ENCODE measurements at places on chromosomes 5 and 9.

DNA sequence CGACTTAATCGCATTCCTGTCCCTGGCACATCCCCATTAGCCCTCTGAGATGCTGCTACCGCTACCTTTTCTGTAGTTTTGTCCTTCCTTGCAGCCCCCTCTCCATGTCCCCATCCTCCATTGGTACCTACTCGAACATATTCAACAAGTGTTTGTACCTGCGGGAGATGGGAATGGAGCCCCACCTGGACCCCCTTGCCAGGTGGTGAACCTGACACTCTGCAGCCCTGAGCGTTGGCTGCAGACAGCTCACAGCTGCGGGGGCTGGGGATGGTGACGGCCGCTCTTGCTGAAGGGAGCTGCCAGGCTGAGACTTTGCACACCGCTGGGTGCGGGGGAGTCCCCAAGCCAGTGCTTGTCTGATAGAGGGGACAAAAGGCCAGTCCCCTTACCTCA lies 96.3 kb upstream of the DAP start:
- DNase-seq: no peak

DNA sequence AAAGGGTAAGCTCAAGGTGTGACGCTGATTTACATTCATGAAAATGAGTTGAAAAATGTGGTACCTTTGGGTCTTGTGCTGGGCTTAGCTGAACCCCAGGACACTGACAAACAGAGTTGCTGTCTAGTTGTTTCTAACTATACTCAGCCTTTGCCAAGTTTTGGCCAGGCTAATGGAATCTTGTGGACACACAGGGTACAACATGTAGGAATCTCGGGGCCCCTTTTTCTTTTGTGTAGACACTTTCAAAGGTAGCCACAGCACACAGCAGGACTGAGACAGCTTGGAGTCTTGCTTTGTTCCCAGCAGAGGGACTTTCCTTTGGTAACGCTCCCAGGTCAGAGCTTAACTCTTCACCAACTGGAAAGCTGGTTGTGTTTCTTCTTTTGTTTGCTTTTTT lies 7.8 kb downstream of the LIX1 start:
- DNase-seq: no peak

DNA sequence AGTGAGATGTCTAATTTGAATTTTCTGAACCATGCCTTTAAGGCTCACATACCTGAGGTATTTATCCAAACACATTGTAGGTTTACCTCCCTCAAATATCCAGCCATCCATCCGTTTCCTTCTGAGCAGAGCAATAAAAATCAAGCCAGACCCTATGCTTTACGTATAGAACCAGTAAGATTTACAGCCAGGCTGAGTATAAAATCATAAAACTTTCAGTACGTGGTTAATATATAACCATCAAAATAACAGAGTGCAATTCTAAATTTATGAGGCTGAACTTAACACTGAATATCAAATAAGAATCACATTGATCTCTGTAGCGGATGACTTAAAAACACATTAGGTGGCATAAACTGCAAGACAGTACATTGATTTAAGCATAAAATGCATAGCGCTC lies 877.9 kb upstream of the WWC1 start:
- no peak for DNase-seq

DNA sequence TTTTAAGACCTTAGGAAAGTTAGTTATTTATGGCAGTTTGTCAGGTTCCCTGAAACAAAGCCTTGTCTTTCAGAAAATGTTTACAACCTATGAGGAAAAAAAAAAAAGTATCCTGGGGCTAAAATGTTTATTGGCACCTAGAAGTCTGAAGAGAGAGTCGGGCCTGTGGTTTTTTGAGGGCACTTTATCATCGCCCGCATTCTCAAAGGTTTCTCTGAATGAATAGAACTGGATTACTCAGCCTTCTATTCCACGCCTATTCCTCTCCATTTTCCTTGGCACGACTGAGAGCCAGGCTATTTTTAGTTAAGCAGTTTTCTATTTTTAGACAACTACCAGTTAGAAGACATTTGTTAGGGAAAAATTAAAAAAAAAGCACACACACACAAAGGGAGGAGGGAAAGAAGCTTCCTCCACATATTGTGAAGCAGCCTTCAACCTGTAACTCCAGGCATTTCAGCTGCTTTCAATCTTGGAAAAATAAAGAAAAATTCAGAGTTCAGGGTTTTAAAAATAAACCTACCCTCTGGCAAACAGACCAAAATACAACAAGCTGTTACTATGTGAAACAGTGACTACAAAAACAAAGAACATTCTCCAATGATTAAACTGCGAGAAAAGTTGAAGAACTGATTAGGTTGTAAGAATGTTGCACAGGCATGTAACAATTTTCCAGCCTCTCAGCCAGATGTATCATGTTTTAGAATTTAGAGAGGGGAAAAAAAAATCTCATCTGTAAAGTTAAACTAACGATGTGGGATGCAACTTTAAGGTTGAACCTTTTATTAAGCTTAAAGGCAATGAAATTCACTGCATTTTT lies 97.0 kb downstream of the MEF2C start:
- DNase-seq: no peak

GRCh38 chr5:14319102-14319501 lies 176.0 kb downstream of the TRIO start:
- no peak for DNase-seq

- DNase-seq: no peak
These were observed 1474.3 kb upstream of the CDH9 start for GRCh38 chr5:28512648-28513047.

DNA sequence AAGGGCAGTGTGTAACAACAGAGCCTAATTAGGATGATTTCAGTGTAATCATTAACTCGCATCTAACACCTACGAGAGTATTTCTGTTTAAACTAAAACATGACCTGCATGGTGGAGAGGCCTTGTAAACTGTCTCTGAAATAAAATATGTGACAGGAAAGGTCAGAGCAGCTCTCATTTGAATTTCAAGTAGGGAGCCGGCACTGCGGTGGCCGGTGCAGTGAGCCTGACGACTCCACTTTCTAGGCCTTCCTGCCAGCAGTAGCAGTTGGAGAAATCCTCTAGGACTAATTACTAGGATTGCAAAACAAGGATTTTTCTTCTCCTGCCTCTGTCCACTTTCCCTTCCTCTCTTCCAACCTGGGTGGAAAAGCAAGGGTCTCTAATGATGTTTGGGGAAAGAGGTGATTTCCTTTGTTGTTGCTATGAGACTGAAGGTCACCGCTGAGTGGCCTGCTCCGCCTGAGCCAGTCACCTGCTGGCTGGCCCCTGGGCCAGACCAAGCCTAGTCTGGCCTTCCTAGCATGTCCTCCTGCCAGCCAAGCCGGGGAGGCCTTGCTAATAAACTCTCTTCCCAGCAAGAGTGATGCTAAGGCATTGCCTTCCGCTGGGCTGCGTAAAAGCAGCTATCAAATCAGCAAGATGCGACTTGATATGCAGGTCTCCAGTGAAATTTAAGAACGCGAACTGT lies 245.7 kb downstream of the PSAT1 start:
- no peak for DNase-seq

DNA sequence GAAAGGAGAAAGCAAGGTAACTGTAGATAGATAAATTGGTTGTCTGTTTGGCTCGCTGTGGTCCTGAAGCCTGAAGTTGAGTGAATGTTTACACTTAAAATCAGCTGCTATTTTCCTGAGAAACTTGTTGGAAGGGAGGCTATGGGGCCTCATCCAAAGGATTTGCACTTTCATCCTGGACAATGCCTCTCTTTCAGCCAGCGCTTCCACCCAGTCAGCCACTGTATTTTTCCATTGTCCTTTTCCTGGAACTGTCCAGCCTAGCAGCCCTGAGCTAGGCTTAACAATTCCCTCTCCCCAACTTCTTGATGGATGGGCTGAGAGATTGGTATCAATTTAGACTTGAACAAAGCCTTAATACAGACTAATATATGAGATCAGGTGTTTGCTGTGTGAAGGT lies 429.2 kb downstream of the DMAC1 start:
- DNase-seq: no peak

GRCh38 chr9:36306471-36307306 lies 48.4 kb upstream of the GNE start:
- no peak for DNase-seq

DNA sequence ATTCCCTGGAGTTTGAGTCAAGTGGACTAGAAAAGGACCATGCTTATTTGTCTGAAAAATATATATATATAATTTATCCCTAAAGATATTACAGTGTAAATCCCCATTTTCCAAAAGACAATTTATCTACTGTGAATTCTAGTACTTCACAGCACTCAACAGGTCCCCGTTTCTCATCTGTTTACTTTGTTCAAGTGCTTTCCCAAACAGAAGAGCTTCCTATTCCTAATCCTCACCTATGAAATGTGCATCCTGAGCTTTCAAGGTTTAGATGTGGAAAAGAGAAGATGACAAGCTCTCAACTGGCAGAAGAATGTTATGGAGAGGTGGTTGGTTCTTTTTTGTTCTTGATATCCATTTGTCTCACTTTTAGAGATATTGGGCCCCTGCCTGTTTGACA lies 401.6 kb upstream of the ZNF608 start:
- no peak for DNase-seq

- DNase-seq: no peak
These were observed at the start of gene CDH6 for GRCh38 chr5:31193591-31194467. CDH6 (plus strand) TSS chr5:31193686; CDS start chr5:31267474, 73,788 bp downstream.

DNA sequence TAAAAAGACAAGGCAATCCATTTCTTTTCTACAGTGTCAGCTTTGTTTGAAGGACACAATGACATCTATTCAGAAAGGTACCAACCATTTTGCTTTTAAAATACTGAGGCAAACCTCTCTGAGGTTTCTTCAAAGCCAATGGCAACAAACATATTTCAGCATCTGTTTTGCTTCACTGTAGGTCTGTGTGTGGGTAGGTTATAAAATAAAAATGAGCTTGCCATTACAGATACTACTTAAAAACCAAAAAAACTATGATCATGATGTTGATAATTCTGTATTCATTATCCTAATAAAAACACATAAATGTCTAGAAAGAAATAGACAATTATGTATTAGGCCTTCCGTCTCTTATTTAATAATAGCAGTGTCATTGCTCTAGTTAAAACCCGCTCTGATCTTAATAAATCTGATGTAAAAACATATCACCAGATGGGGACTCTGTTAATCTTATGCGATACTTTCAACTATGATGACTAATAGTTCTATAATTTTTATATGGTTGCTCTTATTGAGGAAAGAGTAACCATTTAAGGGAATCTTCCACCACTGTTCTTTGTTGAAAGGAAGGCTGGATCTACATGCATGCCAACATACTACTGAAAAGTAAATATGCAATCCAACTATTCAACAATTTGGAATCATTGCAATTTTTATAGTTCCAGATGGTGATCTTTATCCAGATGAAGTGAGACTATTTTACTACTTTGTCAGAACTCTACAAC lies 647.2 kb downstream of the PDE4D start:
- DNase-seq: no peak

DNA sequence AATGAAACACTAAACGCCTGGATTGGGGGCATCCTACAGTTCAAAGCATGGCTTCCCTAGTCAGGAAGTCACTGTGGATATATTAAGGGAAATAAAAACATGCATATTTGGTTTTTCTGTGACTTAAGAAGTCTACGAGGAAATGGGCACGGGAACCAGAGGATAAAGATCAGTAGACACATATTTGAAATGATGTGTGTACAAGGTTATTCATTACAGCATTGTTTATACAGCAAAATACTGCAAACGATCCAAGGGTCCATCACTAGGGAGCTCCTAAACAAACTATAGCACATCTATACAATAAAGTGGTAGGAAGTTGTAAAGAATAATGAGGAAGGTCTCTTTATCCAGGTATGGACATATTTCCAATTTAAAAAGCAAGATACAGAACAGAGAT lies 71.8 kb downstream of the EFNA5 start:
- no peak for DNase-seq

DNA sequence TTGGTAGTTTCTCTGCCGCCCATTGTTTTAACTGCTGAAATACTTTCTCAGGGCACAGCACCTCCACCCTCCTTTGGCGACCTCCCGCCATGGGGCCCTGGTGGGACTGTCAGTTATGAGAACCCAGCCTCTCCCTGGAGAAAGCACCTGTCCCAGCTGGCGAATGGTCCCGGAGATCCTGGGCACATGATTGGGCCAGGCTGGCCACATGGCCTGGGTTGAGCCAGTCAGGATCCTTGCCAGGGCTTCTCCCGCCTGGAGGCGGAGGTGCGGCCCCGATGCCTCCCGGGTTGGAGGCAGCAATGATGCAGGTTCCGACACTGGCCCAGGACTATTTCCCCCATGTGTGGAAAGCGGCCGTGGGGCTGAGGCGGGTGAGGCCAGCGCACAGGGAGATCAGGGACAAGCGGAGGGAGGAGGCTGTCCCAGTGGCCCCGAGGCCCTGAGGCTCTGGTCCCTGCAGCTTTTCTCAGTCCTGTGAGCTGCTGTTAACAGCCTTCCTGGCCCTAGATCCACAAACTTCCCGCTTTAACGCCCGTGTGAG lies 13.6 kb downstream of the UNC5A start:
- no peak for DNase-seq

DNA sequence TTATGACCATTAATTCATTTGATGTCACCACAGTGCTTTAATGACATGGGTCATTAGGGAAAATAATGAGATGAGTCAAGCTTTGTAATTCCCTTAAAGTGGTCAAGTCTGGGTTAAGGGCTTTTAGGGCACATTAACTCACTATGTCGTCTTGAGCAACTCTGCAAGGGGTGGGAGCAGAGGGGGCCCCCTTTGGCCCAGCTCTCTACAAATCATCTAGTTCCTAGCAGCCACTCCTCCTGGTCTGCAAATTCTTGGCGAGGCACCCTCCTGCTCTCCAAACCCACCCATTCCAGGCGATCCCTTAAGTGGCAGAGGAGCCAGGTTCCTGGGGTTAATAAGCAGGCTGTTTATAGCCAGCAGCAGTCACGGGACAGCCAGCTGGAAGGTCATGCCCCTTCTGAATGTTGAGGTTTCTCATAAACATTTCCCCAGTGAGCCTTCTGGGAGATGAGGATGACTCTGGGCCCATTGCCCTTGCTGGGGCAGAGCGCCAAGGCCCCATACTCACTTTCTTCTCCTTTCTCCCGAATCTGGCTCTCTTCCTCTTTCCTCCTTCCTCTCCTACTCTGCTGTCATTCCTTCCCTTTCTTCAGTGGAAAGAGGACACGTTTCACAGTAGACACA lies 14.3 kb upstream of the GPX3 start:
- DNase-seq: no peak

DNA sequence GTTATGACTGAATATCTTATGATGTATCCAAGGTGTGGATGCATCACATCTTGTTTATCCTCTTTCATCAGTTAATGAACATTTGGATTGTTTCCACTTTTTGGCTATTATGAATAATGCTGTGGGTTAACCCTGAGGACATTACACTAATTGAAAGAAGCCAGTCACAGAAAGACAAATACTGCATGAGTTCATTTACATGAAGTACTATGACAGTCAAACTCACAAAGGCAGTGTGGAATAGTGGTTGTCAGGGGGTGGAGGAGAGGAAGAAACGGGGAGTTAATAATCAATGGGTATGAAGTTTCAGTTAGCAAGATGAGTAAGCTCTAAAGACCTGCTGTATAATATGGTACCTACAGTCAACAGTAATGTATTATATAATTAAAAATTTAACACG lies 409.4 kb upstream of the CTNND2 start:
- DNase-seq: no peak

DNA sequence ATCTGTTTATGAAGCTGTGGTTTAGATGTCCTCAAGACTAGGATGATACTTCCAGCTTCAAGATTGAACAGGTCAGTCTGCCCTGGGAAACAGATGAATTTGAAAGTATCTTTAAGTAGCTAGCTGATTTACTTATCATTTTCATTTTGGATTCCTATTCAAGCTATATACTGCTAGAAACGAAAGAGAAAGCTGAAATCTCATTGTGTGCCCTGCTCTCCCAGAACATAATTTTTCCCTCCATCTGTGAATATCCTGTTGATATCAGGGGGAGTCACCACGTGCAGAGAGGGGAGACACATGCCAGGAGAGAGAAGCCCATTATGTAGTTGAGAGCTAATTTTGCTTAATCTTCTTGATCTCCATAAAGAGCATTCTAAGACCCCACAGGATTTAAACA lies 439.1 kb downstream of the NR2F1-AS1 start:
- no peak for DNase-seq

Measured in stimulated activated CD8-positive, alpha-beta memory T cell treated with anti-CD3 and anti-CD28 coated beads, Interleukin-2, amount 100 ng/mL, for 1 hour (primary cell).